Left cardiac atrium (tissue), 4 donors: ENCODE measurements at places on chromosomes 12 and 14. TPM values are rescaled to one million over a fixed set of nuclear protein-coding genes. Genes with fewer than 3 reads are reported as not detected.

Gene SIX6
- total RNA-seq: not detected

Gene PLCZ1
- total RNA-seq: not detected

Gene TAS2R7
- total RNA-seq: not detected

Gene VRTN
- not detected for total RNA-seq

Gene SLCO1A2
- not detected for total RNA-seq

Gene PMCH
- total RNA-seq: not detected

Gene SLC17A8
- not detected for total RNA-seq

Gene CLEC4D
- not detected for total RNA-seq

Gene NUAK1
- total RNA-seq: 20.4 TPM

Gene PRICKLE1
- total RNA-seq: 9.4 TPM

Gene IL23A
- not detected for total RNA-seq

Gene ANKRD33
- total RNA-seq: not detected

Gene PCNX1
- total RNA-seq: 31.0 TPM

Gene CLEC1B
- total RNA-seq: not detected

Gene KLRF2
- not detected for total RNA-seq

Gene TMCC3
- total RNA-seq: 4.9 TPM

Gene TPI1
- total RNA-seq: 858 TPM

Gene ADGRD1
- 254 TPM for total RNA-seq

Gene GPR84
- 0.29 TPM for total RNA-seq

Gene FOXA1
- total RNA-seq: not detected

Gene ATL1
- 1.7 TPM for total RNA-seq

Gene RDH5
- total RNA-seq: 38.1 TPM

Gene KLRC4
- 0.77 TPM for total RNA-seq

Gene TMEM229B
- total RNA-seq: 1.5 TPM

Gene PTPN6
- total RNA-seq: 18.9 TPM

Gene NFE2
- total RNA-seq: 1.6 TPM

Gene NKX2-1
- total RNA-seq: not detected

Gene TAS2R19
- 1.2 TPM for total RNA-seq

Gene KRT6C
- total RNA-seq: not detected

Gene LAG3
- total RNA-seq: 0.97 TPM

Gene SLC25A47
- not detected for total RNA-seq

Gene FGF23
- total RNA-seq: not detected

Gene SOAT2
- total RNA-seq: not detected

Gene TAS2R14
- 0.94 TPM for total RNA-seq

Gene HDAC7
- 41.6 TPM for total RNA-seq

Gene SSPN
- total RNA-seq: 103 TPM

Gene LYZ
- 23.1 TPM for total RNA-seq

Gene RFLNA
- 0.52 TPM for total RNA-seq

Gene PPP1R3E
- total RNA-seq: 8.0 TPM
